Stimulated activated naive CD8-positive, alpha-beta T cell treated with anti-CD3 and anti-CD28 coated beads, Interleukin-15, Interleukin-2, amounts not matched to agents 100 U/mL and 50 U/mL, for 24 hours (primary cell): ENCODE measurements at places on chromosomes 1 and 21.

- DNase-seq: peak; percentile 23
Measured at GRCh38 chr21:26715878-26716506, 129.2 kb downstream of the ADAMTS1 start.

DNA sequence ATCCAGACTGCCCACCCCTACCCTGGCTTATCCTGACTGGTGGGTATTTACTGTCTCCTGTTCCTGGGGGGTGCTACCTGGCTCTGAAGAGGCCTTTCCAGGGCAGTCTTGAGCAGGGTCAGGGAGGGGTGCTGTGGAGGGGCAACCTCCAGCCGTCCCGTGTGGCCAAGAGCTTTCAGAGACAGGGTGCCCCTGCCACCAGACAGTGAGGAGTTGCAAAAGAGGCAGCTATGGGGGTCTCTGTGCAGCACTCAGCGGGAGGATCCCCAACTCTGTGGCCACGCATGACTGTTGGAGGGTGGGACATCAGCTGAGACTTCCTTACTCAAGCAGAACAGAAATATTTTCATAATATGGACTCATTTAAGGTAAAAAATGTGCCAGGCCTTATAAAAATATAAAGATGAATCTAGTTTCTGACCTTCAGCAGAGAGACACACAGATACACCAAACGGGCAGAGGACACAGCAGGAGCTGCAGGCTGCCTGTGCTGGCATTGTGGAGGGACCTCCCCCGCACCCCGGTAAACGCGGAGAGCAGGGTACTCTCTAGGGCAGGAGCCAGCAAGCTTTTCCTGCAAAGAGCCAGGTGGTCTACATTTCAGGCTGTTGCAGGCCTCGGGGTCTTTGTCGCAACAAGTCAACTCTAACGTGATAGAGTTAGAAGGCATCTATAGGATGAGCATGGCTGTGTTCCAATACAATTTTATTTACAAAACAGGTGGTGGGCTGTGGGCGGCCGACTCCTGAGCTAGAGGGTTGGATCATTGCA is 252.6 kb downstream of the RHOU start:
- no peak for DNase-seq

DNA sequence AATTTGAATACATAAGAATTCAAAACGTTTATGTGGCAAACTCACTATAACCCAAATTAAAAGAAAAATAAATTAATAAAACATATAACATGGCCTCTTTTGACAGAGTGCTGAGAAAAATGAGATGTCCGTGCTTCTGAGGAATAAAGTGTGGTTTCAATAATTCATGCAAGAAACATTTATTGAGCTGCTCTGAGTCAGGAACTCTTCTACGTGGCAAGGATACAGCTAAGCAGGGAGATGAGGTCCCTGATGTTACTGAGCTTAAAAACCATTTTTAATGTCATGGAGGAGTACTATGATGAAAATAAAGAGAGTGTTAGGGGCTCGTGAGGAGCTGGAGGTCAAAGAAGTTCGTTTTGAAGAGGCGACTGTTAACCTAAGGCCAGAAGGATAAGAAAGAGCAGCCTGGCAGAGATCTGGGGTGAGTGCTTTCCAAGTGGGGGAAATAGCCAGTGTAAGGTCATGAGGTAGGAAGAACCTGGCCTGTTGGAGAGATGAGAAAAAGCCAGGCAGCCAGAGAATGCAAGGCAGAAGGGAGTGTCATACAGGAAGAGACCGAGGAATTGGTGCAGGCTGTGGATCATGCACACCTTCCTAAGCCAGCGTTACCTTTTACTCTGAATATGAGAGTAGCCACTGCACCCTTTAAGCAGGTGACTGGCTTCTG is 182.2 kb upstream of the DUSP10 start:
- no peak for DNase-seq

- DNase-seq: no peak
Measured at GRCh38 chr1:171902527-171902926, 61.2 kb downstream of the DNM3 start.

- peak; percentile 50 for DNase-seq
Measured at GRCh38 chr1:36109041-36109679, 15.9 kb downstream of the COL8A2 start.

- DNase-seq: no peak
Measured at GRCh38 chr1:13760921-13761320, 60.9 kb downstream of the PRDM2 start.

- DNase-seq: no peak
Measured at GRCh38 chr1:70966018-70966638, 81.5 kb downstream of the PTGER3 start.

GRCh38 chr1:190029441-190029840 is 448.2 kb downstream of the BRINP3 start:
- no peak for DNase-seq

DNA sequence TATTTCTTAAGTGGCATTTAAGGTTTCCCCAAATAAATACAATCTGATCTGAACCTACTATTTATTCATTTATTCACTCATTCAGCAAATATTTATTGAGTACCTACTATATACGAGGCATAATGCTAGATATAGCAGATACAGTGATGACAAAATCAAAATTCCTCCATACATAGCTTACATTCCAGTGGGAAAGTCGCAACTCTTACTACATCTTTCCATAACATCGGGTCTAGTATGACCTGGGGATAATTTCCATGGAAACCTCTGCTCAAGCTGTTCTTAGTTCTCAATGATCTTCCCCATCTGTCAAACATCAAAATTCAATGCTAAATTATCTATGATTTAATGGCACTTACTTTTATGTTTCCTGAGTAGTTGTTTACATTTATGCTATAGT is 70.8 kb upstream of the PRKACB start:
- DNase-seq: no peak

DNA sequence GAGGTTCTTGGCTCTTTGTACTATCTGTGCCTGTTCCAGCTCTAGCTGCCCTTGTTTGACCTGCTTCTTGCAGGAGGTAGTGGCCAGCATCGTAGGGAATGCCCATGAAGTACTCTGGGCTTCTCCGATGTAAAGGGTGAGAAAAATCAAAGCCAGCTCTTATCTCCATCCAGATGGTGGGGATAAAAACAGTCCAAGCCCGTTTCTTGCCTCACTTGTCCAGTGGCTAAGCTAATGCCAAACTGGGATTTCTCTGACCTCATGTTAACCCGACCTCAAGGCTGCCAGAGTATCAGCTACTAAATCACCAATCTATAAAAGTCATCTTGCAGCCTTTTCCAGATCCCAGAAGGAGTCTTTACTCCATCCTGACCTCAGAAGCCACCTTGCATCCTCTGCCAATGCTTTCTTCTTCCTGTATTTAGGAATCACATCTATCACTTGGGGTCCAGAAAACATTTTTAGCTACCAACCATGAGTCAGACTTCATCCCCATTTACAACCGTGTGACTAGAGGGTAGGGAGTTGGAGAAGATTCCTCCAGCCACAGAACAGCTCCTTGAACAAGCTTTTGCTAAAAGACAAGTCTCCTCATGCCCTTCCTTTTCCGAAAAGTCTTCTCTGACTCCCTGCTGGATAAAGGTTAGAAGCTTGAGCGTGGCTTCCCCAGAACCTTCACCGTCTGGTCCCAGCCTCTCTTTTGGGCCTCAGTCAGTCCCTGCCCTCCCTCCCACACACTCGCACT is 35.9 kb downstream of the KCNC4 start:
- no peak for DNase-seq

- DNase-seq: peak; percentile 78
Measured at GRCh38 chr1:206766251-206766856, 4.2 kb upstream of the IL19 start.

GRCh38 chr1:81369833-81370232 is 430.9 kb upstream of the ADGRL2 start:
- DNase-seq: no peak

- DNase-seq: no peak
Measured at GRCh38 chr21:39661740-39662139, 49.0 kb downstream of the B3GALT5 start.

- no peak for DNase-seq
Measured at GRCh38 chr1:234584926-234585325, 25.1 kb downstream of the IRF2BP2 start.

DNA sequence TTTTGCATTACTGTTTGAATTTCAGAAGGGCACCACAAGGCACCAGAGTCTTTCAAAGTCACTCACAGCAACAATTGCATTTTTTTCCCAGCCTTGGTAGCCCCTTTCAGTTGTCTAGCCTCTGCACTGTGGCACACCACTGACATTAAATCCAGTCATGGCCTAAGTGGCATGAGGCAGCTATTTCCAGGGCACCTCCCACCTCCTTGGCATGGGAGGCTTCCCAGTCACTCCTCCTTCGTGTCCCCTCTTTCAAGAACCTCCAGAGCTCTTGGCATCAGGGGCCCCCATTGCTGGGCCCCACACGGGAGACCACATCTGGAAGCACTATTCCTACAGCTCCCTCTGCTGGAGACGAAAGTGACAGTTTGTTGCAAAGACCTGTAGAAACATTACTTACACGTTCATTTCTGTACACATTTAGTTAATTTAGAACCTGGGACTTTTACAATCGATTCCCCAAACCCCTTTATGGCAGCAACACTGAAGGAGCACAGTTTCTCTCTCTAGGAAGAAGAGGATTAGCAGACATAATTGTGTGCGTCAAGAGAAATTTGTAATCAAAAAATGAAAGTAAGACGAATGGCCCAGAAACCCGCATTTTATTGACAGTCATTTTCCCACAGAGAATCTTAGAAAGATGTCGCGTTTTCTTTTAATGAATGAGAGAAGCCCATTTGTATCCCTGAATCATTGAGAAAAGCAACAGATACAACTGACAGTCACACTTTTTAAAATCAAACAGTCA is 5.7 kb upstream of the CHD5 start:
- DNase-seq: peak; percentile 43

DNA sequence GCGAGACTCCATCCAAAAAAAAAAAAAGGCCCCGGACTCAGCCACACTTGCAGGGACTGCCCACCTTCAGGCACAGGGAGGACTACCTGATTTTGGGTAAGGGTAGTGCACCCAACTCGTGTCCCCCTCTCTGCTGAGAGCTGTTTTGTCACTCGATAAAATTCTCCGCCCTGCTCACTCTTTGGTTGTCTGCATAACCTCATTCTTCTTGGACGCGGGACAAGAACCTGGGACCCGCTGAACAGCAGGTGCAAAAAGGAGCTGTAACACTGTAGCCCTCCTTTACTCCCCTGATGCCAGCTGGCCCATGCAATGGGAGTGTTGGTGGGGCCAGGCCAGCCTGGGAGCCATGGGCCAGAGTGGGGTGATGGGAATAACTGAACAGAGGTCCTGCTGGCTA is 10.6 kb downstream of the S100B start:
- no peak for DNase-seq

DNA sequence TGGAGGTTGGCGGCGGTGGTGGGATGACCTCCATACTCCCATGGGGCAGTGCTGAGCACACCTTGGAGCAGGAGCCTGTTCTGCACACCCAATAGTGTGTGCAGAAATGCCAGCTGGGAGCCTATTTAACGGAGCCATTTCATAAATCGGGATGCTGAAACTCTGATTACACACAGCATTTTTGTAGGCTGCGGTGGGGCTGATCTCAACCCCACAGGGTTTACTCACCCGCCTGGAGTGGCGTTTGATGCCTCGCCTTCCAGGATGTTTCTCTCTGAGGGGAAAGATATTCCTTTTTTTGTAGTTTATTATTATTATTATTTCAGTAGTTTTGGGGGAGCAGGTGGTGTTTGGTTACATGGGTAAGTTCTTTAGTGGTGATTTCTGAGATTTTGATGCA is 82.6 kb upstream of the WDR26 start:
- no peak for DNase-seq

DNA sequence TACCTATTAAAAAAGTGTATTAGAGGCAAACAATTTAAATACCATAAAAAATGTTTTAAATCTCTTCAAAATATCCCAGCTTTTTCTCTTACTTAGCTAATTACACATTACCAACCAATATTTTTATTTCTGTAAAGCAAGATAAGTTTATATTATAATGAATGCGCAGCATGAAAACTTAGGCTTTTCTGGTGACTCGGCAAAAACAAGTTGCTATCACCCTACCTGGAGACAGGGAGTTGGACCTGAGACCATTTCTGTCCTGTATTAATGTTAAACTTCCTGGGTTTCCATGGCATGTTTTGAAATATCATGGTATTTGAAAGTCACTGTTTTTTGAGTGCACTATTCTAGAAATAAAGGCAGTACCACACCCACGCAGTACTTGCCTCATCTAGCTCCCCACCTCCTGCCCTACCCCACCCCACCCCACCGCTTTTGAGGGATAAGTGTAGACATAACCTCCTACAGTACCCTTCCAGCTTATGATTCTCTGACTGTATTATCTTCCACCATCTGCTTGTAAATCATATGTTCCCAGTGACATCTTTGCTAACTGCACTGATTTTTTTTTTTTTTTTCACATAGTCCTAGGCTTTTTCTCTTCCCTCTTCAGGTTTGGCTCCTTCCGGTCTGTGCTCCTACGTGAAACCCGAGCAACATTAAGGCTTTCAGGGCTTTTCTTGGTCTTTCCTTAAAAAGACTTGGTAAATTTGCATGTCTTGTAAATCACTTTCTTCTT is 77.5 kb downstream of the PHTF1 start:
- no peak for DNase-seq

DNA sequence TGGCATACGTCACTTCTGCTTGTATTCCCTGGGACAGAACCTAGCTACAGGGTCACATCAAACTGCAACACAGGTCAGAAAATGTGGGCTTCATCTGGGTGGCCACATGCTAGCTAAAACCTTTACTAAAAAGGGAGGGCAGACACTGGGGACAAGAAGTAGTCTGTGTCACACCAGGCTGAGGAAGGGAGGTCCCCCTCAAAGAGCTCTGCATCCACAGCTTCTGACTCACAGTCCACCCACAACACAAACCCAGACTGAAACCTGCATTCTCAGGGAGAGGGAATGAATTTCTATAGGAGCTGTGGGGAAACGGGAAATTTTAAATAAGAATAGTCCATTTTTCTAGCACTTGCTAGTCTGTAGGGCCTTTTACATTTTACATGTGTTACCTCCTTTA is 16.2 kb downstream of the OLIG2 start:
- no peak for DNase-seq

DNA sequence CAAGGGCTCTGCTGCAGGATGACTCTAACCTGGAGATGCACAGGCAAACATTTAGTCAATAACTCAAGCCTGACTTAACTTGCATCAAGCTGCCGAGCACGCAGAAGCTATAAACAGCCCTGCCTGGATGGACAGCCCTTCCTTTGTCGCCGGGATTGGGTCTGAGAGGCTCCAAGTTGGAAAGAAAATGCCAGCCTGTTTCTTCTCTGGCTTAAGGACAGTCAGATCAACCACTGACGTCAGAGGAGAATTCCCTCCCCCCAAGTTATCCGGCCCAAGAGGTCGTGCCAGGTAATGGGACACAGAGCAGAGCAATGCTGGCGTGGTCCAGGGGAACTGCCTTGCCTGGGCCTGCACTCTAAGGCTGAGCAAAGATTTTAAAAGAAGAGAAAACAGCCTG is 27.1 kb upstream of the LRRC38 start:
- no peak for DNase-seq
